ENCODE measurements at places on chromosomes 5 and 9.

DNA sequence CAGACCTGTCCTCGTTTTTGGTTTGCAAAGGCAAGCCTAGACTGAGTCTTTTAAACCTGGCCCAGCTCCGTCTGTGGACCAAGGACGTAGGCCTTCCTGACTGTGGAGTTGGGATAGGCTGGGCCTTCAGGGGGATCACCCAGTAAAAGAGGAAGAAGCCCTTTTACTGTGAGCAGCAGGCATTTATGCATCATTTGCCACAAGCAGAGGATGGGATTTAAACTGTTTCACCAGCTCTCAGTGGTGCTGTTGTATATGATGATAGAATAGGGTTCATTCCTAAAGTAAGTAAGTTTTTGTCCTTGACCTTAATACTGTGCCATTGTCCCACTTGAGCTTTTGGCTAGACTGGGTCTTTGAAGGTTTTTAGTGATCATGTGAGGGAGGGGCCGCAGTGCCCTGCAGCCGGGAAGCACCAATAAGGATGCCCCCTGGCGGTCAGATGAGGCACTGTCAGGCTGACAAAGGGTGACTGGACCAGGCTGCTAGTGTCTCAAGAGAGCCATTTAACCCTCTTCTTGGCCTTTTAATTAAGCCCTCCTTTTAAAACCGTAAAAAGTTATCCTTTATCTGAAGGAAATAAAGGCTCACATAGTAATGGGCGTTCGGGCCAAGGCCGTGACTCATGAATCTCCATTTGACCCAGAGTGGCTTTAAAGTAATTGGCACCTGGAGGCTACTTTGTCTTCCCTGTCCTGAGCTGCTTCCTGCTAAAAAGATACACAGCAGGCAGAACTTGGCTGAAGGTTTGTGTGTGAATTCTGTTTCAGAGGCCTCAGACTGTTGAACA lies 74.0 kb downstream of the UBAP1 start:
- no peaks in the 10 kb centered on the region for H3K27me3 ChIP-seq
- H3K4me3 ChIP-seq: no peak overlapping the region
- H3K36me3 ChIP-seq: peaks cover 26% of the 10 kb centered on the region
- peaks cover 17% of the 10 kb centered on the region for H3K4me1 ChIP-seq
- H3K27ac ChIP-seq: no peak overlapping the region
- DNase-seq: peak; percentile 71

GRCh38 chr5:62093976-62094375 lies 212.0 kb upstream of the KIF2A start:
- H3K27ac ChIP-seq: no peak overlapping the region
- peaks cover 4% of the 10 kb centered on the region for H3K4me1 ChIP-seq
- DNase-seq: no peak
- H3K4me3 ChIP-seq: no peak overlapping the region
- no peaks in the 10 kb centered on the region for H3K36me3 ChIP-seq

DNA sequence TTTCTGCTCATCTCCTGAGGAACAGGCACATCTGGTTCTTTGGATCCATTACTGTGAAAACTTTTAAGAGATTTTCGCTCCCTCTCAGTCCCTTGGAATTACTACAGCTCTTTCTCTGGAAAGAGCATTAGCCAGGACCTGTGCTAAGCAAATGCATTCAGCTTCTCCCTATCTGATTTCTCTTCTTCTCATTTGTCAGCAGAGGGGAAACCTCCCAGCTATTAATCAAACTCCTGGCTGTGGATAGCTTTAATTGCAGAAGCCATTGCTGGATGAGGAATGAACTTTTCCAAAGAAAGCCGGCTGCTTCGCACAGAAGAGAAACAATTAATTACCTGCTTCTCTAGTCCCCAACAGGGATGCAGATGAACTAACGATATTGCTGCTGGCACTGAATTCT lies 37.9 kb downstream of the TLR4 start:
- no peaks in the 10 kb centered on the region for H3K36me3 ChIP-seq
- no peak overlapping the region for H3K27ac ChIP-seq
- no peak for DNase-seq
- H3K4me1 ChIP-seq: peaks cover 19% of the 10 kb centered on the region
- H3K27me3 ChIP-seq: peaks cover 42% of the 10 kb centered on the region

DNA sequence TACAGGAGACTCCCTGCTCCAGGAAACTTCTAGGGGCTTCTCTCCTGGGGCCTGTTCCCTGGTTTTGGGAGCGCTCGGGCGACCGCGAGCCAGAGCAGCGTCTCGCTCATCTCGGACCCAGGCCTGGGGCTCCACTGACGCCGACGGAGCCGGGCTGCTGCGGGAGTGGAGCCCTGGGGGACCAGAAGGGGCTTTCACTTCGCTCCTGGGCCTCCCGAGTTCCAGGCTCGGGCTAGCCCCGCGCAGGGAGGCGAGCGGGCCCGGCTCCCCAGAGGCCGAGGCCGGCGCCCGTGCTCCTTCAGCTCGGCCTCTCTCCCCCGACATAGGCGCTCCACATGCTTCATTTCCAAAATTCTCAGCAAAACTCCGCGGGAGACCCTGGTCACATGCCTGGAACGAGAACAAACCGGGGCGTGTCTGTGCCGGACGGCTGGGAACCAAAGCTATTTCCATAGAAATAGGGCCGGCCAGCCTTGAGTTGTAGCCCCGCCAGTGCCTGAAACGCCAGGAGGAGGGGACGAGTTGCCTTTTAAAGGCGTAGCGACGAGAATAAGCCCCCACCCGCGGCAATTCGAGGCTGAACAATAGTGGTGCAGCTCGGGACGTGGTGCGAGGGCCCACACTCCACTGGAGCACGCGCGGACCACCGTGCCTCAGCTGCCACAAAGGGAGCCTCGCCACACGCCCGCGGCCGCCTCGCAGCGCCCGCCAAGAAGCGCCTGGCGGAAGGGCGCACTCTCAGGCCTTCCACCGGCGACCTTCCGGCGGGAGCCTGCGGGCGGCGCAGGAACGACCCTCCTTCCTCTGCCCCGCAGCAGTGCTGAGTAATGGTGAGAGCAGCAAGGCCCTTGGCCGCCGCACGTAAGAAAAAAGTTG lies 1.1 kb upstream of the G3BP1 start:
- no peak overlapping the region for H3K4me3 ChIP-seq
- H3K36me3 ChIP-seq: peaks cover 15% of the 10 kb centered on the region
- H3K27me3 ChIP-seq: no peaks in the 10 kb centered on the region
- peaks cover 30% of the 10 kb centered on the region for H3K4me1 ChIP-seq
- H3K27ac ChIP-seq: no peak overlapping the region

DNA sequence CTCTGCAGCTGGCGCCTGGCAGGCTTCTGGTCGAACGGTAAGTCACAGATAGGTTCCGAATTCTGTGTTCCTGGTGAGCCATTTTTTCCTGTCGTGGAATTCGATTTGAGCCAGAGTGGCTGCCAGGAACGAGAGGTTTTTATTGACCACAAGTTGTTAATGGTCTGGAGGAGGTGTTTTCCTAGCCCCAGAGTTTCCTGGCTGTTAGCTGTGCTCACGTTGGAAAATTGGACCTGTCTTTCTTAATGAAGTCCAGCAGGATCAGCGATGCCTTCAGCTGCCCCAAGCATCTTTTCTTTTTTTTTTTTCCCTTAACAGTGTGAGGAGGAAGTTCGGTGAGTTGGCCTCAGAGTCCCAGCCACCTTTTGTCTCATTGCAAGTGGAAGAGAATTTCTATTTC lies 62.9 kb downstream of the COL5A1 start:
- no peak overlapping the region for H3K4me3 ChIP-seq
- no peak overlapping the region for H3K27ac ChIP-seq
- no peaks in the 10 kb centered on the region for H3K36me3 ChIP-seq
- no peak for DNase-seq
- H3K27me3 ChIP-seq: no peaks in the 10 kb centered on the region

- H3K4me1 ChIP-seq: peaks cover 8% of the 10 kb centered on the region
- H3K4me3 ChIP-seq: no peak overlapping the region
- no peak for DNase-seq
Observed at GRCh38 chr9:135473972-135474543, 5.5 kb upstream of the PPP1R26 start.

- H3K27ac ChIP-seq: no peak overlapping the region
- no peaks in the 10 kb centered on the region for H3K36me3 ChIP-seq
- no peaks in the 10 kb centered on the region for H3K27me3 ChIP-seq
- H3K4me1 ChIP-seq: no peaks in the 10 kb centered on the region
- no peak for DNase-seq
- H3K4me3 ChIP-seq: no peak overlapping the region
Observed at GRCh38 chr5:93791518-93791972, 50.1 kb upstream of the POU5F2 start.

DNA sequence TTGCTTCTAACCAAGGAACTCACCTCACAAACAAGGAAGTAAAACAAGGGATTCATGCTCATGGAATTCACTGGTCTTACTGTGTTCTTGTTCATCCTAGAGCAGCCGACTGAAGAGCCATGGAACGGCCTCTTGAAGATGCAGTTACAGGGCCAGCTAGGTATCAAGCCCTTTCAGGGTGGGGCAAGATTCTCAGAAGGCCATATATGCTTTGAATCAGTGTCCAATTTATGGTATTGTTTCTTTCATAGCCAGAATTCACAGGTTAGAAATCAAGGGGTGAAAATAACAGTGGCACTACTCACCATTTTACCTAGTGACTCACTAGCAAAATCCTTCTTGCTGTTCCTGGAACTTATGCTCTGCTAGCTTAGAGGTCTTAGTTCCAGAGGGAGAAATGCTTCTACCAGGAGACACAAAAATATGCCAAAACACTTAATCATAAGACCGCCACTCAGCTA lies 159.5 kb upstream of the CDH10 start:
- no peak overlapping the region for H3K27ac ChIP-seq
- H3K4me1 ChIP-seq: no peaks in the 10 kb centered on the region
- DNase-seq: no peak
- H3K4me3 ChIP-seq: no peak overlapping the region
- no peaks in the 10 kb centered on the region for H3K27me3 ChIP-seq

- H3K4me1 ChIP-seq: no peaks in the 10 kb centered on the region
- H3K27ac ChIP-seq: no peak overlapping the region
- H3K4me3 ChIP-seq: no peak overlapping the region
Observed at GRCh38 chr5:93163010-93163663, 417.9 kb downstream of the NR2F1-AS1 start.

- H3K27ac ChIP-seq: no peak within 1 kb of the TSS
- DNase-seq: no peak
- no peak within 1 kb of the TSS for H3K4me3 ChIP-seq
- no peaks in the 10 kb centered on the region for H3K27me3 ChIP-seq
- no peaks in the 10 kb centered on the region for H3K4me1 ChIP-seq
- H3K36me3 ChIP-seq: peaks cover 3% of the 10 kb centered on the region
Observed at GRCh38 chr5:34043099-34043876, at the start of gene C1QTNF3. C1QTNF3 (minus strand) TSS chr5:34043213; CDS start chr5:34043125, 88 bp downstream.

DNA sequence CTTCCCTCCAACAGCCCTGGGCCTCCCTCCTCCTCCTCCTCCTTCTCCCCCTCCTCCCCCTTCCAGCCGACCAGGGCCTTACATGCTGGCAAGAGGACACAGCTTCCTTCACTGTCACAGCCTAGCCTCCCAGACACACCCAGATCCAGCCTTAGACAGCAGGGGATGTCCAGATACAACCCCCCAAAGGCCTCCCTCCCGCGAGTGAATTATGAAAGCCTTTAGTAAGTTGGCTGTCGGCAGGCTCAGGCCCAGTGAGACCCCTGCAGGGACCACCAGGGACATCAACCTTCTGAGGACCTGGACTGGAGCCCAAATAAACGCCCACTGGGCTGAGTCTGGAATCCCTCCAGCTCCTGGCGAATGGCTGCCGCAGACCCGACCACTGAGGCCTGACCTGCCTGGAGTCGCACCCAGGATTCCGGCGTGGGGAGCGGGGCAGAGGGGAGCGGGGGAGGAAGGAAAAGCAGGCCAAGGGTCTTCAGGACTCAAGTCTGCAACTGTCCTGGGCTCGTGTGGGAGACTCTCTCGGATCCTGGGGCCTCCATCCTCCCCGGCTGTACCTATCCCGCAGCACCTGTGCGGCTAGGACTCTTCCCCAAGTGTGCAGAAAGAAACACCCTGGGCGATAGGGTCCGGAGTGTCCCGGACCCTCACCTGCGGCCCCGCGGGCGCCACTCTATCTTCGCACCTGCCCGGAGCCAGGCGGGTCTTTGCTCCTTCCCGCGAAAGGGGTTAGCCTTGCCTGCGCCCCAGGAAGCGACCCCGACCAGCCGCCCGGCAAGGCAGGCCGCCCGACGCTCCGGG lies 705 bp downstream of the SEPTIN8 start:
- DNase-seq: no peak
- no peaks in the 10 kb centered on the region for H3K36me3 ChIP-seq
- peaks cover 38% of the 10 kb centered on the region for H3K27me3 ChIP-seq
- H3K4me1 ChIP-seq: peaks cover 31% of the 10 kb centered on the region

GRCh38 chr5:158546748-158547147 lies 553.0 kb downstream of the EBF1 start:
- no peak overlapping the region for H3K4me3 ChIP-seq
- peaks cover 2% of the 10 kb centered on the region for H3K27me3 ChIP-seq
- peaks cover 7% of the 10 kb centered on the region for H3K4me1 ChIP-seq
- H3K27ac ChIP-seq: no peak overlapping the region
- no peaks in the 10 kb centered on the region for H3K36me3 ChIP-seq

DNA sequence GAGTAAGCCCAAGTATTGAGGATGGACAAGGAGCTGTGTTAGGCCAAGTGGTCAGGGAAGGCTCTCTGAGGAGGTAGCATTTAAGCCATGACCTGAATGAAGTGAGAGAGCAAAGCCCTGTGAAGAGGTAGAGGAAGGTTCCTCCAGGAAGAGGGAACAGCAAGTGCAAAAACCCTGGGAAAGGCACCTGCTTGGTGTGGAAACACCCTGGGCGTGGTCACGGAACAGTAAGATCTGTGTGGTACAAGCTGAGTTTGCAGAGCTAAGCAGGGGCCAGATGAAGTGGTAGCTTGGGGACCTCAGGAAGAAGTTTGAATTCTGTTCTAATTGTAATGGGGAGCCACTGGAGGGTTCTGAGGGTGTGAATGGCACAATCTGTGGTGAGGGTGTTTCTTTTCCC lies 310.2 kb downstream of the ARHGAP26 start:
- no peaks in the 10 kb centered on the region for H3K27me3 ChIP-seq
- H3K4me3 ChIP-seq: no peak overlapping the region
- peak overlapping the region; percentile 9 for H3K27ac ChIP-seq
- H3K36me3 ChIP-seq: peaks cover 5% of the 10 kb centered on the region

GRCh38 chr5:93990504-93991070 lies 249.2 kb upstream of the POU5F2 start:
- no peak overlapping the region for H3K27ac ChIP-seq
- no peak for DNase-seq
- H3K4me1 ChIP-seq: peaks cover 2% of the 10 kb centered on the region
- no peak overlapping the region for H3K4me3 ChIP-seq

GRCh38 chr5:54281960-54282692 lies 28.2 kb downstream of the ARL15 start:
- H3K4me1 ChIP-seq: no peaks in the 10 kb centered on the region
- DNase-seq: no peak
- H3K36me3 ChIP-seq: peaks cover 9% of the 10 kb centered on the region
- no peak overlapping the region for H3K27ac ChIP-seq
- no peak overlapping the region for H3K4me3 ChIP-seq
- H3K27me3 ChIP-seq: no peaks in the 10 kb centered on the region

DNA sequence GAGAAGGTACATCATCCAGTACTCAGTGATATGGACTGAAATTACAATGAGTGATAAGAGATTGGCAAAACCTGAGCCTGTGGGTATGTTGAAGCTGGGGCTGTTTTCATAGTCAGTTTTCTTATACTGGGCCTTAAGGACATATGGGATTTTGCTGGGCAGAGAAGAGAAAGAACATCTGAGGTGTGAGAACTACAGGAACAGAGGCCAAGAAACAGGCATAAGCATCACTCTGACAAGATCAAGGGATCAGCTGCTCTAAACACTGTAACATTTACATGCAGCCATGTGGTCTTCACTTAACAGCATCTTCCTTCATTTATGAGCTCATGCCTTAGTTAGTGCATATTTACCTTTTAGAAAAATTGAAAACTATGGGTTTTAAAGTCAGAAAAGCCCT lies 220.0 kb downstream of the TRIM36 start:
- no peak overlapping the region for H3K4me3 ChIP-seq
- no peak for DNase-seq
- H3K4me1 ChIP-seq: no peaks in the 10 kb centered on the region
- no peak overlapping the region for H3K27ac ChIP-seq
- H3K27me3 ChIP-seq: no peaks in the 10 kb centered on the region
